ENCODE measurements at places on chromosomes 4 and X. TPM values are rescaled to one million over a fixed set of nuclear protein-coding genes. Genes with fewer than 3 reads are reported as not detected.

The ESX1 gene
- not detected for total RNA-seq

GRCh38 chr4:108622022-108622421 is 1.6 kb downstream of the RPL34 start:
- DNase-seq: no peak

DNA sequence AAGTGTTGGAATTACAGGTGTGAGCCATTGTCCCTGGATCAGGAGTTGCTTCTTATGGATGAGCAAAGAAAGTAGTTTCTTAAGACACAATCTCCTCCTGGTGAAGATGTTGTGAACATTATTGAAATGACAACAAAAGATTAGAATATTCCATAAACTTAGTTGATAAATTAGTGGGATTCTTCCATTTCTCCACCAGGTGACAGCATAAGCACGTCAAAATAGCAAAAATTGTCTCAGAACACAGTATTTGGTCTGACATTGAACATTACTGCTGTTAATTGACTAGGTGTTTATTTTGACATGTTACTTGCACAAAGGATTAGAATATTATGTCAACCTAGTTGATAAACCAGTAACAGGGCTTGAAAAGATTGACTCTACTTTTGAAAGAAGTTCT is 21.6 kb downstream of the CLDN34 start:
- no peak for DNase-seq

- DNase-seq: no peak
Observed at GRCh38 chrX:1111601-1112300, 100.7 kb downstream of the CRLF2 start.

- DNase-seq: no peak
Observed at GRCh38 chr4:84719115-84719514, 136.2 kb downstream of the CDS1 start.

- no peak for DNase-seq
Observed at GRCh38 chrX:39475372-39475771, 622.4 kb downstream of the BCOR start.

DNA sequence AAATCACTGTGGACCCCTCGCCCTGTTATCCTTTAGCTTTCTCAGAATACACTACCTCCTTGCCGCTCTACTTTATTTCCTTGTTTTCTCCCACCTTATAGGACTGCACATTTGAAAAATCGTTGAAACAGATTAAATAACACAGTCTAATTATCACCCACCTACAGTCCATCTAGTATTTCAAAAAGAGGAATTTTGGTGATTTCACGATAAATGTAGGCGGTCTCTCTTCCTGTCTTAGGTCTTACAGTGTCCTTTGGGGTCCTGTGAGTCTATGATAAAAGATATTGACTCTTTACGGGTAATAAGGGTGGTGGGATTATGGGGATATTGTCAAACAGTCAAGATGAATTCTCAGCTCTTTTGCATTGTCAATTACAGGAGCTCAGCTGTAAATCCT is 2.4 kb upstream of the TBL1X start:
- no peak for DNase-seq

DNA sequence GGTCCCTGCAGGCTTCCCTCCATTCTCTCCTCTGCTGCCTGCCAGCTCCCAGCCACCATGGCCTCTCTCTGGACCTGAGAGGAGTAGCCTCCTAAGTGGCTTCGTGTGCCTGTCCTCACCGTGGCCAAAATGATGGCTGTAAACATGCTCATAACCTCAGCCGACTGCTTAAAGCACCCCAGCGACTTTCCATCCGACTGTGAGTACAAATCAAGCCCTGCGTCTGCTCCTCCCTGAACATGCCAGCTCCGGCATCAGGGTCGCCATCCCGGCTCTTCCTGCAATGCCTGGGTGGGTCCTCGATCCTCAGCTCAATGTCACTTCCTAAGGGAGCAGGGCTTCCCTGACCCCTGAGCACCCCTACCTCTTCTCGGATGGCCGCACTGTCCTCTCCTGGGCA is 3.3 kb upstream of the SORCS2 start:
- no peak for DNase-seq

DNA sequence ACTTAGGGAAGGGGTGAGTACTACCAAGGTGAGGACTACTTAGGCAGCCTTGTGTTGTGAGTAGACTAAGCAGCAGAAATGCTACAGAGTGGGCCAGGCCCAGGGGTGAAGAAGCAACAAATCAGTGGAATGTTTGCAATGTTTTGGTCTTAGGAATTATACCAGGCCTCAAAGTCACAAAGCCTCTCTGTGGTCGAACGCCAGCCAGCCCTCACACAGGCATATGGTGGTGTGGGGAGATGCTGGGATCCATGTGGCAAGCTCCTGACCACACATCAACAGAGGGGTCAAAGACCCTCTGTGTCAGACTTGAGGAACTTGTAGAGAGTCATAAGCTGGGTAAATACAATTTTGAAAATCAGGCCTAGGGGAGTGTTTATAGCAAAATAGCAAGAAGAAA is 153.8 kb upstream of the KLF3 start:
- DNase-seq: no peak

- DNase-seq: no peak
Observed at GRCh38 chrX:153762626-153763173, 1.3 kb upstream of the PLXNB3 start.

Data from upper lobe of left lung (tissue), 6 donors.